ENCODE measurements at places on chromosomes 2 and 18.

DNA sequence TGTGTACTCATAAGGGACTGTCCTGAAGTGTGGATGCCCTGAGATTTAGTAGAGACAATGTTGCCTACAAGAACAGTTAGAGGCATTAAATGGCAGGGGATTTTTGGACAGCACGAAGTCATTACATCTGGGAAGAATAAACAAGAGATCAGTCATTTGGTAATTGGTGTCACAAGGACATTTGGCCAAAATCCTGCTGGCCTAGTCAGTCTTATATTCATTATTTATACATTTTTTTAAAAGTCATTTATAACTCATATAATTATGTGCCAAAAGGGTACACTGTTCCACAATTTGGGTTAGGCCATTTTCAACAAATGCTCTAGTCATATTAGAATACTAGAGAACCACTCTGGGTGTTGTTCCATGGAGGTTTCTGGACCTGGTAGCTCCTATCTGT, 104.7 kb downstream of the LRATD1 start:
- DNase-seq: no peak

DNA sequence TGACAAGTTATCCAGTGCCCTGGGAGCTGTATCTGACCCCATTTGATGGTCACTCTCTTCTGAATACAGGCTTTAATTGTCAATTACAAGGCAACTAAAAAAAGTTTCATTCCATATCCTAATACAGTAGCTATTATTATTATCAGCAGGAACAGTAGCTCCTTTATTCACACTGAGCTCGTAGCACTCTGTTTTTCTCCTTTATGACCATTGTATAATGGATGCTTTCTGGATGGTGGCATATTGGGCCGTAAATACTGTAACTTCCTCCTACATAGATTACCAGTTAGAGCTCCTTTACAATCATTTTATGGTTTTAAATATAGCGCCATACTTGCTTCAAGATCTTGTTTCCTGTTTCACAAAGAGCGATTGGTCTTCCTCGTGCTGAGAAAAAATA, 1040.3 kb downstream of the TSN start:
- DNase-seq: no peak

- DNase-seq: no peak
Measured at GRCh38 chr2:227908266-227909054, 37.0 kb downstream of the DAW1 start.

DNA sequence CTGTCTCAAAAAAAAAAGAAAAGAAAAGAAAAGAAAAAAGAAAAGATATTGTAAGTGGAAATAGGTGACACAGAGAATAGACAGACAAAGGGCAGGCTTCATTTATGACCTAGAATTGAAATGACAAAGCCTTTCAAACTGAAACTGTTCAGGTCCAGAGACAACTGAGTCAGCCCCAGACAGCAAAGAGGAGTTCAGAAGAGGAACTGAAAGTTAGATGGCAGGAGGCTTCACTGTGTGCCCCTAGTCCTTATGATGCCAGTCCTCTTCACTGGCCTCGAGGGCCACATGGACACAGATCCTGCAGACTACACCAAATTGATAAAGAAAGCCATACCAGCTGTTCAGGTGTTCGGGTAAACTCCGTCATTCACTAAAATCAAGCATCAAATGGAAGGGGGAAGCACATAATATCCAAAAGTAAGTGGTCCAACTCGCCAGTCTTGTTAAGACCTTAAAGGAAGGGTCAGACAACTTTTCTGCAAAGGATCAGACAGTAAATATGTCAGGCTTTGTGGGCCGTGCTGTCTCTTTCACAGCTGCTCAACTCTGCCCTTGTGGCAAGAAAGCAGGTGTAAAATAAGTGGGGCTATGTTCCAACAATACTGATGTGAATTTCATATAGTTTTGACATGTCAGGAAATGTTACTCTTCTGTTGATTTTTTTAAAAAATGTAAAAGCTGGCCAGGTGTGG, 231.9 kb upstream of the MGAT5 start:
- DNase-seq: no peak

Data from AG09309 (cell line).